ENCODE measurements at places on chromosomes 13 and 19.

DNA sequence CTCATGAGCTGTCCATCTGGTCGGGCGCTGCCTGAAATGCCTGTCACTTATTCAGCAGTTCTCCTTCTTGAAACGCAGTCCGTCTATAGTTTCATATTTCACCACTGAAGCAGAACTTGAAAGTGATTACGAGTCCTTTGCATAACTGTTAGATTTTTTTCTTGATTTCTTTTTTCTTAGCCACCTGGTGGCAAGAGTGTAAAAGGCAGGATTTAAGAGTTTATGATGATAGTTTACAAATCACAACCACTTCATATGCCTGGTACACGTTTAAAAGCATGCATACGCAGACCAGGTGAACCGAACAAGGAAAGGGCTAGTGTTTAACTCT, 45.8 kb downstream of the GGACT start:
- DNase-seq: no peak

DNA sequence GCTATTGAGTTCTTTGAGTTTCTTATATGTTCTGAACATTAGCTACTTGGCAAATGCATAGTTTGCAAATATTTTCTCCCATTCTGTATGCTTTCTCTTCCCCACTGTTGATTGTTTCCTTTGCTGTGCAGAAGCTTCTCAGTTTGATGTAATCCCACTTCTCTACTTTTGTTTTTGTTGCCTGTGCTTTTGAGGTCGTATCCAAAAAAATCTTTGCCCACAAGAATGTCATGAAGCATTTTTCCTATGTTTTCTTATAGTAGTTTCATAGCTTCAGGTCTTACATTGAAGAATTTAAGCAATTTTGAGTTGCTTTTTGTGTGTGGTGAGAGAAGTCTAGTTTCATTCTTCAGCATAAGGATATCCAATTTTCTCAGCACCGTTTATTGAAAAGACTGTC, 536.7 kb upstream of the ARGLU1 start:
- no peak for DNase-seq

- no peak for DNase-seq
These were observed 2.3 kb downstream of the KMT2B start for GRCh38 chr19:35720163-35720524.

DNA sequence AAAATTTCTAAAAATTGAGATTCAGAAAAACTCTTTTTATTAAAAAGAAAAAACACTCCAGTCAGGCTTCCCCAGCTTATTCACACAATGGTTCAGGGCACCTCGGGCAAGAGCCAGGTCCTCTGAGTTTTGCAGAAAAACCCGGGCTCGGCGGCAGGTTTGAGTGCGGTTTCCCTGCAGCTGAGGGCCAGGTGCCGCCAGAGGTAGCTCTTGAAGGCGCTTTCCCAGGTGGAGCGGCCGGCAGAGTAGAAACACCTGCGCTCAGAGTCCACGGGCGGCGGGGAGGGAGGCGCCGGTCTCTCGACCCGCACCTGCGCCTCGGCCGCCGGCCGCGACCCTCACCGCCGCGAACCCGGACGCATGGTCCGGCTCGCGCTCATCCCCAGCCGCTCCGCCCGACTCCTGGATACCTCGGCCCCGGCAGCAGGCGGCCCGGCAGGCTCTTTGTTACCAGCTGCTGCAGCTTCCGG, 444 bp downstream of the PROSER1 start:
- DNase-seq: no peak

DNA sequence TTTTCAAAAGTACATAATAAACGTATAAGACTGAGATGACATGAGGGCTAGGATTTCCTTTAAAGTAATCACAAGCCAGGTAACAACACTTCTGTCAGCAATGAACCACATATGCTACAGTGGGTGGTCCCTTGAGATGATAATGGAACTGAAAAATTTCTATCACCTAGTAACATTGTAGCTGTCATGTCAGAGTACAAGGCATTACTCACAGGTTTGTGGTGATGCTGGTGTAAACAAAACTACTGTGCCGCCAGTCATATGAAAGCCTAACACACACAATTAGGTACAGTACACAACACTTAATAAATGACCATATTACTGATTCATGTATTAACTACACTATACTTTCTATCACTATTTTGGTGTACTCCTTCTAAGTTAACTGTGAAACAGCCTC, 36.8 kb downstream of the MIPEP start:
- no peak for DNase-seq

- DNase-seq: no peak
These were observed 50.2 kb downstream of the CPAMD8 start for GRCh38 chr19:16976446-16976845.
